ENCODE measurements at places on chromosomes 6 and 20.

DNA sequence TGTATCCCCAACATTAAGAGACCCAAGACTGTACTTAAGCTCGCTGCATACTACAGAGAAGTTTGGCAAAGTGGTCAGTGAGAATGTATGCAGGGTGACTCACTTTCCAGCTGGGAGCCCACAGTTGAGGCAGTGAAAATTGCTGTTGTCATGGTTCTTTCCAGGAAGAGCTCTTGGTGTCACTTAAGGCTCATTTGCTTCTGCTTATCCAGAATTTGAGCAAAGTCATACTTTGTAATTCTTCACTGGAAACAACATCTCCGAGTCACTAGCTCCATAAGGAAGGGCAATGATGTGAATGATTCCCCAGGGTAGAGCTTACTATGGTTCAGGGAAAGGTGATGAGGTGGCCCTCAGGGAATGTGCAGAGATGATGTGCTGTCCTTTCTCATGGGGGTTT lies 65.4 kb upstream of the FBXL4 start:
- DNase-seq, result peak; percentile 81

GRCh38 chr6:21049572-21049971 lies 515.3 kb downstream of the CDKAL1 start:
- no peak for DNase-seq

DNA sequence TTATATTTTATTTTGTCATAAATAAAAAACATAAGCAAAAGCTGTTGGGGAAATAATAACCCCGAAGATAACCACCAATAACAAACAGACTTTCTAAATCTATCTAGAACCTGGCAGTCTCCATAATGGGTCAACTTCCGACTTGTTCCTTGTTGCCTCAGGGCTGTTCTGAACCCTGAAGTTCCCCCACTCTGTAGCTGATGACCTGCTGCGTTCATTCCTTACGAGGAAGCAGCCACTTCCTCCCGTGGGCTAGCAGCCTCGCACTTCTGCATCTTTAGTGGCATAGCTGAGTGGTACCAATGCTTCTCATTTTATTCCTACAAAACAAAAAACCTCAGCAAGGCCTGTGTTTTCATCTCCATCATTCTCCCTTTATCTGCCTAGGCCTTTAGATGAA lies 103.0 kb downstream of the PLEKHG1 start:
- DNase-seq, result no peak

GRCh38 chr6:27532820-27533538 lies 60.1 kb upstream of the ZNF184 start:
- no peak for DNase-seq

GRCh38 chr20:59062081-59062480 lies 19.5 kb upstream of the PRELID3B start:
- DNase-seq, result no peak

- DNase-seq, result no peak
These were observed 8.3 kb upstream of the MMP9 start for GRCh38 chr20:46000262-46000996.

- DNase-seq, result no peak
These were observed 287.7 kb upstream of the STXBP5 start for GRCh38 chr6:146916435-146917025.

DNA sequence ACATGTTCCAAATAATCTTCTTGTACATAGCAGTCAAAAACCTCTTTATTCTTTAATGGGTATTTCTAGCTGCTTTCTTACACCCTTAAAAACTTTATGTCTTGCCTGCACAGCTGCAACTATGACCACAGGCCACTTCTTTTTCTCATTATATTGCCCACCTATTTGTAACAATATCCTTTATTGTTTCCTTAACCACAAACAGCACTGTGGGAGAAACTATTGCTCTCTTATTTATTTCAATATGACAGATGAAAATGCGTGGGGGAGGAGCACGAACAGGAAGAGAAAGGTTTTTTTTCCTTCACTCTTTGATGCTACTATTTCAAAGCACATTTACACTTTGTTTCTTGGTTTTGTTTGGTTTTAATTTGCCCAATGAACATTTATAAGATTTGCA lies 253.5 kb downstream of the GJA1 start:
- no peak for DNase-seq

DNA sequence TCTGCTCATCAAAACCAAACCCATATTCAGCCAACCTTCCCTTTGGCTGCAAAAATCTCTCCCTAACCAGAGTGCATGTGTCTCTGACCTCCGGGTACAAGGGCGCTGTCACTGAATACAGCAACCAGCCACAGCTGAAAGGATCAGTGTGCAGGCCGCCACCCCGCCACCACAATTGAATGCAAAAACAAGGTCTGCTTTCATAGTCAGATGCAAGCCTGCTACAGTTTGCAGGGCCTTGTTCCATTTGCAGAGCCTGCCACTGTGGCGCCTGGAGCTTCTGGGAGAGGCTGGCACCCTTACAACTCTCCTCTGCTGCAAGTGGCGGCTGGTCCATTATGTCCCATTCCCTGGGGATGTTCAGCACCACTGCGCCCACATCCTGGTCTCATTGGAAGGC lies 23.5 kb downstream of the MDGA1 start:
- DNase-seq, result no peak

- DNase-seq, result no peak
These were observed 36.6 kb downstream of the ZNF311 start for GRCh38 chr6:28968476-28968875.

GRCh38 chr6:36615018-36615761 lies 21.0 kb downstream of the SRSF3 start:
- DNase-seq, result peak; percentile 39

DNA sequence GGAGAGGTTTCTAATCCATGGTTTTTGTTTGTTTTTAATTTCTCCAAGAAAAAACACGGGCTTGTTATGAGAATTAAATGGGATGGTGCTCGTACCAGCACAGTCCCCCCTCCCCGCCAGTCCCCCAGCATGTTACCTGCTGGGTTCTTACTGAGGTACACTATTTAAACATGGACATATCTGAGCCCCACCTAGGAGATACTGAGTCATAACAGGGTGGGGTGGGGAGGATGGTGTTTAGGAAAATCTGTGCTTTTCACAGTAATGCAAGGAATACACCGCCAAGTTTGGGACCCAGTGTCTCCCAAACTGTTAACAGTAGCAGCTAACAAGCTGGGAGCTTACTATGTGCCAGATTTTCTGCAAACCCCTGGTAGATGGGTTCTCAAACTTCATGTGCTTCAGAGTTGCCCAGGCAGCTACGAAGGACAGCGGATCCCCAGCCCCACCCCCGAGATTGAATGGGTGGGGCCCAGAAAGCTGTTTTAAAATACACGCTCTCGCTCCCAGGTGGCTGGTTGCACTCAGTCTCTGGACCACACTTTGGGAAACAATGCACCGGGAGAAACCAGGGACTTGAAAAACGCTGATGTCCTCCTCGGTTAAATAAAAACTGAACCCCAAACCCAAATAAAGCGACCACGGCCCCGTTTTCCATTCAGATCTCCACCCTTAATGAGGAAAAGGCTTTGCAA lies 995 bp downstream of the ZFP64 start:
- no peak for DNase-seq
